ENCODE measurements at places on chromosomes 4 and X.

DNA sequence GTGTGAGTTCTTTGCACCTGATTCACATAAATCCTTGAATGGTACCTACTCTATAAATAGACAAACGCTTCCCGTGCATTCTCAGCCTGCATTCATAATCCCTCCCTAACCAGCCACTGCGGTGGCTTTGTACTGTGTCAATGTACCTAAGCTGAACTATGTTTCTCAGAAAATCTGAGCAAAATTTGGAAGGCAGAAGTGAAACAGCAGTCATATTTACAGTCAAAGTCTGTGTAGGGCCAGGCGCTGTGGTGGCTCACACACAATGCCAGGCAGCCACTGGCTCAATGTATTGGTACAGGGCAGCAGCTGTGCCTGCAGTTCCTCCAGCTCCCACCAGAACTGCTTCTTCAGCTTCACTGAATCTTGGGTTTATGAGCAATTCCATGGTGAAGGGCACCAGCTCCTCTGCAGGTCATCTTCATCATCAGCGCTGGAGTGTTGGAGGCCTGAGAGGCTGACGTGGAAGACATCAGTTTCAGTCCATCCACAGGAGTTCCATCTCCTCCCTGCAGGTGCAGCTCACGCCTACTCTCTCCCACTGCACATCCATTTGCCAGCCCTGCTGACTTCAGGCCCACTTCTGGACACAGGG lies 32.3 kb upstream of the IRF2 start:
- DNase-seq, result no peak

DNA sequence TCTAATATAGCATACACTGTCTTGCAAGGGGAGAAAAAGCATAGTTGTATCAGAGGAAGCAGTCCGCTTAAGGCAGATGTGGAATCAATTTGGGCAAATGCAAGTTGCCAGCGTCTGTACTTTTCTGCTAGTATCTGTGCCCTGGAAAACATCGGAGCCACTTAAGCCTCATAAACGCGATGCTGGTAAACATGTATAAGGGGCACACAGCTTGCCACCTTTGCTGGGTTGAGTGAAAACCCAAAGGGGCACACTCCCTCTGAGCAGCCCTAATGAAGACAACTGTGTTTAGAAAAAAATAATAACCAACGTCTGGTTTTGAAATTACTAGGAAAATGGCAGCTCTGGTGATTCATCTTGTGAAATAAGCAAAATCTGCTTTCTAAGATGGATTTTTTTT lies 24.3 kb downstream of the SMIM20 start:
- DNase-seq, result no peak

- no peak for DNase-seq
These were observed 35.0 kb upstream of the HMX1 start for GRCh38 chr4:8906668-8906970.

DNA sequence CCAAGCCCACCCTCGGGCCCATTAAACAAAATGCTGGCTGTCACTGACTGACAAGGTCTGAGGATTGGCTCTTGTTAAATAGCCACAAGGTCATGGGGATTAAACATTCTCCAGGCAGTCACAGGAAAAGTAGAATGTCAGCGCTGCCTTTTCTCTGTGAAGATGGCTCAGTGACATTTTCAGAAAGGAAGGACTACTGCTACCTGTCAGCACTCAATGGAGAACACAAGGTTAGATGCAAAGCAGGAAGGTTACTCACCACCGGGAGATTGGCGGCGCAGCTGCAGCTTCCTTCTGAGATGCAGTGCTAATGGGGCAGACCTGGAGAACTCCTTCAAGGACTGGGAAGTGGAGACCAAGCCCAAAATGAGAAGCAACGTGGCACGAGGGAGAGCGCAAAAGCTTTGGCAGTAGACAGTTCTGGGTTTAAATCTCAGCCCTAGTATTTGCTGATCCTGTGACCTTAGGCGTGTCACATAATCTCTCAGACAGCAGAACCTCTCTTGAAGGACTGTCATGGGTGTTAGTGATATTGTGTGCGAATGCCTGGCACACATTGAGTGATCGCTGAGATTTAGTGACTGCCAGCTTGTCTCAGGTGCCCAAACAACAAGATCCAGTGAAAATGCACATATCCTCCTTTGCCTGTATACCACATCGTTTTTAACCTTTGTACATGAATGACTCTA lies 213.1 kb upstream of the BOD1L1 start:
- no peak for DNase-seq

- no peak for DNase-seq
These were observed 194.9 kb downstream of the SLC7A11 start for GRCh38 chr4:138047290-138047689.

- DNase-seq, result peak; percentile 43
These were observed at the start of gene NAA10 for GRCh38 chrX:153934762-153935325. Gene NAA10 (minus strand): TSS chrX:153935037. CDS start chrX:153934904, 133 bp downstream.

GRCh38 chr4:146224326-146224966 lies 10.1 kb downstream of the REELD1 start:
- DNase-seq, result no peak

All from NCI-H1930 (cell line).